ENCODE measurements at places on chromosomes 2 and 18. TPM values are rescaled to one million over a fixed set of nuclear protein-coding genes. Genes with fewer than 3 reads are reported as not detected.

Gene COL3A1
- 191 TPM for total RNA-seq

- DNase-seq = no peak
Measured at GRCh38 chr2:31401580-31401979, 13.0 kb downstream of the XDH start.

DNA sequence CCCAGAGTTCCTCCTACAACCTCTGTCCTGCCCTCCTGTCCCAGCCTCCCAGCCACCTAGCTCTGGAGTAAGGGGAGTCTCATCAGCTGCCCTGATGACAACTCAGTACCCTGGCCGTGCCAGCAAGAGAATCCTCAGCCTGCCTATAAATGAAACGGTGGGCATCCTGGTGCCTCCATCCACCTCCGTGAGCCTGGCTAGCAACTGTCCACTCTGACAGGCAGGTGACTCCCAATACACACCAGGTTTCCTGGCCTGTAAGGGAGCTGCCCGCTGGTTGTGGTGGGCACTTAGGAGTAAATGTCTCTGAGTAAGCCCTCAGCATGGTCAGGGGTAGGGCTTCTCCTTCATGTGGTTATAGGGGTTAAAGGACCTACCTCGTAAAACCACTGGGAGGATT lies 81.5 kb downstream of the XDH start:
- DNase-seq = no peak

GRCh38 chr2:176292608-176293007 lies 23.4 kb downstream of the MTX2 start:
- no peak for DNase-seq

All from sciatic nerve (tissue), 2 donors.